ENCODE measurements at places on chromosomes 11 and 22.
A peak's percentile ranks its signal among the peaks of the same experiment; 100 is the strongest.

GRCh38 chr22:17684245-17684644 lies 45.7 kb downstream of the BCL2L13 start:
- DNase-seq: no peak
- H3K27me3 ChIP-seq: no peaks in the 10 kb centered on the region
- H3K36me3 ChIP-seq: peaks cover 2% of the 10 kb centered on the region
- no peak overlapping the region for H3K27ac ChIP-seq

GRCh38 chr11:119995730-119996491 lies 142.0 kb downstream of the TRIM29 start:
- no peak overlapping the region for H3K27ac ChIP-seq
- DNase-seq: no peak
- H3K4me1 ChIP-seq: no peaks in the 10 kb centered on the region
- H3K27me3 ChIP-seq: no peaks in the 10 kb centered on the region
- H3K36me3 ChIP-seq: no peaks in the 10 kb centered on the region
- H3K4me3 ChIP-seq: no peak overlapping the region

GRCh38 chr11:68550485-68550817 lies 89.9 kb downstream of the PPP6R3 start:
- H3K27me3 ChIP-seq: no peaks in the 10 kb centered on the region
- no peak overlapping the region for H3K4me3 ChIP-seq
- H3K27ac ChIP-seq: peak overlapping the region; percentile 69
- peaks cover 7% of the 10 kb centered on the region for H3K4me1 ChIP-seq
- H3K36me3 ChIP-seq: no peaks in the 10 kb centered on the region
- DNase-seq: no peak

DNA sequence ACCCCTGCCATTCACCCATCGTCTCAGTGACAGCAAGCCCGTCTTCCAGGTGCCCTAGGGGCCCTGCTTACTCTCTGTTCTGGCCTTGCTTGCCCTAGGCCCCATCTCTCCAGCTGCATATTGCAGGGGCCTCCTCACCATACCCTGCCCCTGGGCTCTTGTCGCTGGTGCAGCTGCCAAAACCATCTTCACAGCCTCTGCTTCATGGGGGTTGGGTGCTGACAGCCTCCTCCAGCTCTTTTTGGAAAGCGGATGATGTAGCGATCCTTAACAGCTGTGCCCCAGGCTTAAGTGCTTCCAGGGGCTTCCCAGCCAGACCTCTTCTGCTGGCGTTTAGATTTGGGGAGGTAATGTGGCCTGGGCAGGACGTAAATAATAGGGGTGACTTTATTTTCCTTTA lies 61.2 kb upstream of the SUSD2 start:
- no peak overlapping the region for H3K4me3 ChIP-seq
- no peaks in the 10 kb centered on the region for H3K36me3 ChIP-seq

GRCh38 chr22:38404419-38404818 lies 50.6 kb downstream of the KCNJ4 start:
- H3K27ac ChIP-seq: no peak overlapping the region
- no peak overlapping the region for H3K4me3 ChIP-seq
- H3K27me3 ChIP-seq: no peaks in the 10 kb centered on the region
- peaks cover 10% of the 10 kb centered on the region for H3K4me1 ChIP-seq
- H3K36me3 ChIP-seq: no peaks in the 10 kb centered on the region

DNA sequence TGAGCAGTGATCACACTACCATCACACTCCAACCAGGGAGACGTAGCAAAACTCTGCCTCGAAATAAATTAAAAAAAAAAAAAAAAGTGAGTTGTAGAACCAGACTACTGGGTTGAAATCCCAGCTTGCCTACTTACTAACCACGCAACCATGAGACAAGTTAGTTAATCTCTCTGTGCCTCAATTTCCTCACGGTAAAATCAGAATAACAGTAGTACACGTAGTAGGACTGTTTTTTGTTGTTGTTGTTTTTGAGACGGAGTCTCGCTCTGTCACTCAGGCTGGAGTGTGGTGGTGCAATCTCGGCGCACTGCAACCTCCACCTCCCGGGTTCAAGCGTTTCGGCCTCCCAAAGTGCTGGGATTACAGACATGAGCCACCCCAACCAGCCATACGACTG lies 14.2 kb downstream of the RAB6A start:
- H3K4me1 ChIP-seq: no peaks in the 10 kb centered on the region
- no peaks in the 10 kb centered on the region for H3K27me3 ChIP-seq
- no peak for DNase-seq
- no peak overlapping the region for H3K27ac ChIP-seq
- no peak overlapping the region for H3K4me3 ChIP-seq
- H3K36me3 ChIP-seq: no peaks in the 10 kb centered on the region

- H3K27me3 ChIP-seq: no peaks in the 10 kb centered on the region
- peaks cover 45% of the 10 kb centered on the region for H3K4me1 ChIP-seq
- DNase-seq: no peak
- H3K36me3 ChIP-seq: no peaks in the 10 kb centered on the region
- H3K4me3 ChIP-seq: no peak overlapping the region
Observed at GRCh38 chr11:76794371-76795289, 11.5 kb downstream of the TSKU start.

DNA sequence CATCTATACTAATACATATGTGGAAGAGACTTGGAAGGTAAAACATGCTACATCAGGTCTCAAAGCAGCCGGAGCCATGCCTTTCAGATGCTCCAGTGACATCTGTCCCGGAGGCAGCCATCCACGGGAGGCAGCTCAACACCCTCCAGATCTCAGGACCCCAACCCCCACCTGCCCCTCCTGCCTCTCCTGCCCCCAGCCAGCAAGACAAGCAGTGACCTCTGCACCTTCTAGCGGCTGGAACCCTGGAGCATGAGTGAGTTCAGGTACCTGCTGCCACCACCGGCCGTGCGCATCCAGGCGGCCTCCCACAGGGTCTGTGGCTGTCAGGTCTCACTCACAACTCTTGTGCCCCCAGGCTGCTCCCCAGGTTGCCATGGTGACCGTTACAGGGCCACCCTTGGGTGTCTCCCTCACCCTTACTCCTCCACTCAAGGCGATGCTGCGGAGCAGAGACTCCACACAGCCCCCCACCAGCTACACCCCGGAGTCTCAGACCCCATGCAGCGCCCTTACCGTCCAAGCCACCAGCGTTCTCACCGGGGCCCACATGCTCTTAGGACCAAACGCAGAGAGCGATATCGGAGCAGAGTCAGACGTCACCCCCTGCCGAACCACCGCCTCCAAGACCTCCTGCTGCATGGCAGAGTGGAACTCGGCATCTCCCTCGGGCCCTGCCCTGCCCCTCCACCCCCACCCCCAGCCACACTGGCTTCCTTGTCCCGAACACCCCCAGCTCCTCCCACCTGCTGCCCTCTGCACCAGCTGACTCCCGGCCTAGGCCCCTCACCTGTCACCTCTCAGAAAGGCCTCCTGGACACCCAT lies 34.7 kb downstream of the CERK start:
- H3K36me3 ChIP-seq: no peaks in the 10 kb centered on the region
- no peak overlapping the region for H3K4me3 ChIP-seq
- no peaks in the 10 kb centered on the region for H3K27me3 ChIP-seq
